ENCODE measurements at places on chromosomes 5 and 9.

GRCh38 chr5:4882186-4882585 is 257.9 kb upstream of the ADAMTS16 start:
- DNase-seq = no peak

DNA sequence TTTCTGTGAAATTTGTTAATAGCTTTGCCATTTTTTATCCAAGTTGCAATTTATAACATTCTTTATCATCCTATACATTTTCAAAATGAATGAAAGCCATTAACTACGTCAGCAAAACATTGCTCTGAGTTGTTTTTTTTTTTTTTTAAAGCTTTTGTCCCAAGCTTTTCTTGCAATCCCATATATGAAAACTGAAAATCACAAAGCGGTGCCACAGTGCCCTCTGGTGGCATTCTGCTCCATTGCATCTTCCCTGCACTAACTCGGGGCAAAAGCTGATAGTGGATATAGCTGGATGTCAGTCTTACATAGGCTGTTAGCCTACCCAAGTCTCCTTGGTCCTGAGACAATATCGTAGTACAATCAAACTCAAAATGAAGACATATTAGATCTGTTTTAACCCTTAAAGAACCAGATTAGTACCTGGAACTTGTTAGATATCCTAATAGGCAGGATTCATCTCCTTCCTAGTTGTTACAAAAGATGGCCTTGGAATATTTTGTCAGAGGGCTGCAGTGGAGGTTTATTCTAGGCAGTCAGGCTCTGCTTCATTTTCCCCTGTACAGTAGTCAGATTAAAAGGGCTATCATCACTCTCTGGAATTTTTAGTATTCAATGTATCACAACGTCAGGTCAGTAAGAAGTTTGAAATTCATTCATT is 669.9 kb downstream of the PTPRD start:
- no peak for DNase-seq

GRCh38 chr5:142689081-142689480 is 3.2 kb upstream of the FGF1 start:
- DNase-seq = no peak

- no peak for DNase-seq
These were observed 65.2 kb downstream of the C9orf50 start for GRCh38 chr9:129555512-129556215.

DNA sequence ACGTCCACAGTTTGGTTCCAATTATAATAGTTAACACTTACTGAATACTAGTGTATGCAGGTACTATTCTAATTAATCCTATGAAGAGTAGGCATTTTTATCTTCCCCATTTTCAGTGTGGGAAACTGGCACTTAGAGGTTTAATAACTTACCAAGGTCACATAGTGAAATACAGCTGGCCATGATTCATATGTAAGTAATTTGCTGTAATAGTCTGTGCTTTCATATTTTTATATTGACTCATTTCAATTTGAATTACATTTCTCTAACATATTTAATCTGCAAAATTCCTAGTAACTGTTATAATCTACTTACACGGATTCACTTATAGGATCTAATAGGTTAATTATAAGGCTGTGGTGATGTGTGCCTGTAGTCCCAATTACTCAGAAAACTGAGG is 19.4 kb downstream of the CCNH start:
- DNase-seq = no peak

Measured in stimulated activated naive CD4-positive, alpha-beta T cell (primary cell).